ENCODE measurements at places on chromosomes 1 and 21. TPM values are rescaled to one million over a fixed set of nuclear protein-coding genes. Genes with fewer than 3 reads are reported as not detected.

Gene CELA3A
- not detected for total RNA-seq

Gene DIRAS3
- total RNA-seq, result 14.4 TPM

Gene TMOD4
- 0.73 TPM for total RNA-seq

Gene STIL
- total RNA-seq, result 3.2 TPM

Gene PRPF38A
- total RNA-seq, result 13.1 TPM

Gene NCDN
- 9.9 TPM for total RNA-seq

Gene RC3H1
- total RNA-seq, result 40.8 TPM

Gene KCNE2
- total RNA-seq, result not detected

Gene SMIM1
- total RNA-seq, result 4.7 TPM

Gene LRRC38
- total RNA-seq, result 0.15 TPM

Gene RPE65
- total RNA-seq, result not detected

Gene VASH2
- 2.9 TPM for total RNA-seq

Gene TNFRSF8
- 1.6 TPM for total RNA-seq

DNA sequence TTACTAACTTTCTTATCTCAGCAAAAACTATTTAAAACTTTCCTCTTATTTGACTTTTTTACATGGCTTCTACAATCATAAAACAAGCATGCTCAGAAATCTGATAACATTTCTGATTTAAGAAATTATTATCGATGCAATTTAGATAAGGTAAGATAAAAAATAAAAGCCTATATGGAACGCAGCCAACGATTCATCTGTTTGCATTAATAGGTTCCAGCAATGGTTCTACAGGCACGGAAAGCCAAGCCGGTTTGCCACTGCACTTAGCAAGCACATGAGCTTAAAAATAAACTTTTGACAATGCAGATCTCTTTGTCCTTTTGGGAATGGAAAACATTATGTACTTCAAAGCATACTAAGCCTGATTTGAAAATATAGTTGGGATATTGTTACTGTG lies 77.5 kb upstream of the KCNK2 start:
- H3K27me3 ChIP-seq, result no peaks in the 10 kb centered on the region
- no peaks in the 10 kb centered on the region for H3K4me1 ChIP-seq
- H3K36me3 ChIP-seq, result no peaks in the 10 kb centered on the region
- peak overlapping the region; percentile 28 for H3K4me3 ChIP-seq
- no peak for DNase-seq

DNA sequence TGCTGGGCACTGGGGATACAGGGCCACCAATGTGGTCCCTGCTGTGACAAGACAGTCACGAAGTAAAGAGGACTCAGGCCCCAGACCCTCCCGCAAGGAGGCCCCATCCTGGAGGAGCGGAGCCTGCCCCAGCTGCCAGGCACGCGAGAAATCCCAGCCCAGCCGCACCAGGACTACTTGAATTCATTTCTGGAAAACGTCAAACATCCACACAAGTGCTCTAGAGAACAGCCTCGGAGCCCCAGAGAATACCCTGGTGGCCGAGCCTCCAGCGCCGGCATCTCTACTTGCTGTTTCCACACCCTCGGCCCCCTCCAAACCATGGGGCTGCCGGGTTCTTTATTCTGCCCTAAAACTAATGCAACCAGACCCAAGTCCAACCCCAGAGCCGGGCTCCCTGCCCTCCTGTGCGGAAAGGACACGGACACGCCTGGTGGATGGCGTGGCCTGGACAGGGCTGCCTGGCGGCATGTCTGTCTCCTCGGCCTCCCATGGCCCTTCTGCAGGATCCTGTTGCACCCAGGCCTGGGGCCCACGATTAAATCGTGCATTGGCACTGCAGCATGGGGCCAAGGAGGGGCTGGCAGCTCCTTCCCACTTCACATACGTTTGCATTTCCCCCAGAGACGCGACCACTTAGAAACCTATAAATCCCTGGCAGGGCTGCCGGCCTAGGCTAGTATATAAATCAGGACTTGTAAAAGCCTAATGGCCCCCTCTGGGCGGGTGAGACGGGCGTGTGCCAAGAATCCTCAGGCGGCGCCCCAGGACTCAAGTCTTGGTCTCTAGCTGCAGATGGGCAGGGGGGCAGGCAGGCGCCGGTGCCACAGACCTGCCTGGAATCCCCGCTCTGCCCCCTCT lies 41.2 kb downstream of the DMRTB1 start:
- no peaks in the 10 kb centered on the region for H3K4me1 ChIP-seq
- no peak for DNase-seq
- no peak overlapping the region for H3K27ac ChIP-seq
- H3K36me3 ChIP-seq, result no peaks in the 10 kb centered on the region
- H3K4me3 ChIP-seq, result no peak overlapping the region

GRCh38 chr1:192284927-192285326 lies 31.9 kb upstream of the RGS21 start:
- H3K36me3 ChIP-seq, result peaks cover 4% of the 10 kb centered on the region
- H3K27ac ChIP-seq, result no peak overlapping the region
- H3K4me3 ChIP-seq, result no peak overlapping the region
- DNase-seq, result no peak

DNA sequence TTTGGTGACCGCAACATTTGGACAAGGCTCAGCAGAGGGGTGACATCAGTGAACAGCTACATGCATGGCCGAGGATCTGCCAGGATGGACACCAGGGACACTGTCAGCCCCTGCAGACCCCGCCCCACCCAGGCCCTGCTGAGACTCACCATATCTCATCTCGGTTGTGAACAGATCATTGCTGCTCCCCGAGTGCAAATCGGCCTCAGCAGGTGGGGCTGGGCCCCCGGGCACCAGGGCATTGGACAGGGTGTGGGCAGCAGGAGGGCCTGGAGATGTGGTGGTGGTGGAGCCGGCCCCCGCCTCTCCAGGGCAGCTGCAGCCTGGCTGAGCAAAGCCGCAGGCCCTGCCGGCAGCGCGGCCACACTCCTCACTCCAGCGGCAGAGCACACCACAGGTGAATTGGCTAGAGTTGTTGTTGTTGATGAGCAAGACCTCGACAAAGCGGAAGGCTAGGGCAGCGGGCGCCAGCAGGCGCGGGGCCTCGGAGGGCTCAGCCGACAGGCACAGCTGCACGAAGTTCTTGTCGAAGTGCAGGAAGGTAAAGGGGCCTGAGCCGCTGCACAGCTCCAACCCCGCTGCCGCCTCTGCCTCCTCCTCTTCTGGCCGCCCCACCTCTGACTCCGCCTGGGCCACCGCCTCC lies 8.2 kb downstream of the ADGRB2 start:
- no peak overlapping the region for H3K27ac ChIP-seq
- H3K27me3 ChIP-seq, result no peaks in the 10 kb centered on the region
- H3K4me3 ChIP-seq, result no peak overlapping the region
- H3K36me3 ChIP-seq, result no peaks in the 10 kb centered on the region

DNA sequence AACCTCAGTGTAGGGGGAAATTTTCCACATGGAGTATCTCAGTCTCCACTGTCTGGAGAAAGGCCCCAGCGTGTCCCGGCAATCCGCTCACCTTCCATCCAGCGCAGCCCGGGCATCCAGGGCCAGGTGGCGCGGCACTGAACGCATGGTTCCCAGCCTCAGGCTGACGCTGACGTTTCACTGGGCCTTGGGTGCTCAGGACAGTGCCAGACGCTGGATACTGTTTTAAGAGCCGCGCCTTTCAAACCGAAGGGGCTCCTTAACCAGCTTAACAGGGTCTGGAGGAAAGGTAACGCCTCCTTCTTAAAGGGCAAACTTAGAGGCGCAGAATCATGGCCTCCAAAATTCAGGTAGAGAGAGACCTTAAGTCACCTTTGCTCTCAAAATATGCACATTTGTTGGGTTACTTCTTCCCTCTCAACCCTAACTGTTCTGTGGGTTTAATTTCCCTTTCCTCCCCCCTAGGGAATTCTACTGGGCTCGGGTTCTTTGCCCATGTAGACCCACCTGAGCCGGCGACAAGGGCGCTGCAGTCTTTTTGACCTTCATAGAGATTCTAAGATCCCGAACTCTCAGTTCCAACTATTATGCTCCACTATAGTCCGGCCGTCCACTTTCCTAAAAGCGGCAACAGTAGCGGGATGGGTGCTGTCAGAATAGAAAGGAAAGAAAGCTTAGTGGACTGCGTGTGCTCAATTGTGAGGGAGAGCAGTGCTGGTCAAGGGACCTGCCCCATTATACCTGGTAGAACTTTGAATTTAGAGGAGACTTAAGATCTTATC lies 3.5 kb upstream of the LHX9 start:
- peaks cover 100% of the 10 kb centered on the region for H3K27me3 ChIP-seq
- H3K4me3 ChIP-seq, result no peak overlapping the region
- H3K27ac ChIP-seq, result no peak overlapping the region
- H3K4me1 ChIP-seq, result peaks cover 54% of the 10 kb centered on the region
- H3K36me3 ChIP-seq, result no peaks in the 10 kb centered on the region

GRCh38 chr1:191589536-191589935 lies 568.7 kb upstream of the RGS18 start:
- H3K4me3 ChIP-seq, result no peak overlapping the region
- no peak for DNase-seq
- no peaks in the 10 kb centered on the region for H3K4me1 ChIP-seq
- H3K27me3 ChIP-seq, result no peaks in the 10 kb centered on the region
- no peak overlapping the region for H3K27ac ChIP-seq

DNA sequence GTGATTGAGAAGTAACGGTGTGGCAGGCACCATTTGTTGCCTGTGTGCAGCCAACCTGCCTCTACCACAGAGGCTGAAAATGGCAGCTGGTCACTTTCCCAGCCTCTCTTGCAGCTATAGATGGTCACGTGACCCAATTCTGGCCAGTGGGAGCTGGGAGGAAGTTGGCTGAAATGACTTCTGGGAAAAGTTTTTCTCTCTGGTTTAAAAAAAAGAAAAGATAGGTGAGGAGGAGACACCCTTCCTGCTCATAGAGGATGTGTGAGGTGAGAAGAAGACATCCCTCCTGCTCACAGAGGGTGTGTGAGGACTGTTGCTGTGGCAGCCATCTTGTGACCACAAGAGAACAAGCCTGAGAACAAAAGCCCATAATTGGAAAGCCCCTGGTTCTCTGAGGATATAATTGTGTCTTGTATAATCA lies 122.8 kb downstream of the SYF2 start:
- no peak overlapping the region for H3K27ac ChIP-seq
- H3K4me3 ChIP-seq, result no peak overlapping the region
- no peak for DNase-seq
- H3K36me3 ChIP-seq, result no peaks in the 10 kb centered on the region

GRCh38 chr1:113938192-113938591 lies 9.1 kb downstream of the HIPK1 start:
- H3K4me1 ChIP-seq, result no peaks in the 10 kb centered on the region
- H3K36me3 ChIP-seq, result peaks cover 5% of the 10 kb centered on the region
- H3K27ac ChIP-seq, result no peak overlapping the region
- no peak overlapping the region for H3K4me3 ChIP-seq
- DNase-seq, result no peak

GRCh38 chr1:154809436-154810413 lies 60.4 kb downstream of the KCNN3 start:
- no peak overlapping the region for H3K4me3 ChIP-seq
- H3K27ac ChIP-seq, result peak overlapping the region; percentile 9
- H3K36me3 ChIP-seq, result no peaks in the 10 kb centered on the region
- H3K27me3 ChIP-seq, result no peaks in the 10 kb centered on the region
- no peak for DNase-seq

GRCh38 chr1:224503161-224504118 lies 68.8 kb upstream of the WDR26 start:
- H3K4me1 ChIP-seq, result no peaks in the 10 kb centered on the region
- H3K27ac ChIP-seq, result peak overlapping the region; percentile 83
- no peak overlapping the region for H3K4me3 ChIP-seq
- peak; percentile 82 for DNase-seq

DNA sequence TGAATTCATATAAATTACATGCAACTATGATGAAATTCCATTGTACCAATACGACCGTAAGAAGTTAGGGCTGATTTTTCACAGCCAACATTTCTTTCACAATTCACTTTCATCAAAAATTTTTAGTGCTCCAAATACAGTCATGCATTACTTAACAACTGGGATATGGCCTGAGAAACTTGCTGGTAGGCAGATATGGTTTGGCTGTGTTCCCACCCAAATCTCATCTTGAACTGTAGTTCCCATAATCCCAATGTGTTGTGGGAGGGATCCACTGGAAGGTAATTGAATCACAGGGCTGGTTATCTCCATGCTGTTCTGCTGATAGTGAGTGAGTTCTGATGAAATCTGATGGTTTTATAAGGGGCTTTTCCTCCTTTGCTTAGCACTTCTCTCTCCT lies 244.4 kb downstream of the AKT3 start:
- no peak for DNase-seq
- H3K36me3 ChIP-seq, result no peaks in the 10 kb centered on the region
- no peak overlapping the region for H3K27ac ChIP-seq
- H3K4me3 ChIP-seq, result no peak overlapping the region
- no peaks in the 10 kb centered on the region for H3K27me3 ChIP-seq
- H3K4me1 ChIP-seq, result no peaks in the 10 kb centered on the region

- no peaks in the 10 kb centered on the region for H3K4me1 ChIP-seq
- no peak for DNase-seq
- H3K27me3 ChIP-seq, result no peaks in the 10 kb centered on the region
- no peak overlapping the region for H3K4me3 ChIP-seq
- no peak overlapping the region for H3K27ac ChIP-seq
- no peaks in the 10 kb centered on the region for H3K36me3 ChIP-seq
These were observed 259.5 kb upstream of the CHRM3 start for GRCh38 chr1:239126884-239127283.

GRCh38 chr1:74505928-74506710 lies 6.3 kb downstream of the LRRC53 start:
- H3K27me3 ChIP-seq, result no peaks in the 10 kb centered on the region
- no peaks in the 10 kb centered on the region for H3K4me1 ChIP-seq
- no peak for DNase-seq
- H3K4me3 ChIP-seq, result no peak overlapping the region
- no peaks in the 10 kb centered on the region for H3K36me3 ChIP-seq

DNA sequence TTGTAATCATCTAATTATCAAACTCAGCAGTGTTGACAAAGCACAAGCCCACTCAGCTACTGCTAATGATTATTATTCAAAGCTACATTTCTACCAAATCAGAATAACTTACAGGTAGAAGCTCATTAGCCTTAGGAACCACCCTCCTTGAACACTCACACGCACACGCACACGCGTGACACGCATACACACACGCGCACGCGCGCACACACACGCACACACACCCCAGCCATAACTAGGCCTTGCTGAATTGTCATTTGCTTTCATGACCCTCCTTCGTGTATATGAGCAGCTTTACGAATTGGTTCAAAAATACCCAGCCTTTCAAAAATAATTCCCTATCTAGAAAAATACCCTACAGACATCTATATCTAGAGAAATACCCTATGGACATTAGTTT lies 195.6 kb downstream of the SMYD3 start:
- H3K4me3 ChIP-seq, result no peak overlapping the region
- no peaks in the 10 kb centered on the region for H3K36me3 ChIP-seq
- H3K27me3 ChIP-seq, result no peaks in the 10 kb centered on the region
- DNase-seq, result no peak

- no peak overlapping the region for H3K4me3 ChIP-seq
- H3K27ac ChIP-seq, result no peak overlapping the region
- H3K4me1 ChIP-seq, result no peaks in the 10 kb centered on the region
- no peaks in the 10 kb centered on the region for H3K36me3 ChIP-seq
- no peak for DNase-seq
These were observed 362.8 kb downstream of the KCNH1 start for GRCh38 chr1:210771131-210771530.
